ENCODE measurements at places on chromosomes 6 and 20. TPM values are rescaled to one million over a fixed set of nuclear protein-coding genes. Genes with fewer than 3 reads are reported as not detected.

- no peak for DNase-seq
Observed at GRCh38 chr6:41222513-41222912, 5.6 kb upstream of the TREML4 start.

DNA sequence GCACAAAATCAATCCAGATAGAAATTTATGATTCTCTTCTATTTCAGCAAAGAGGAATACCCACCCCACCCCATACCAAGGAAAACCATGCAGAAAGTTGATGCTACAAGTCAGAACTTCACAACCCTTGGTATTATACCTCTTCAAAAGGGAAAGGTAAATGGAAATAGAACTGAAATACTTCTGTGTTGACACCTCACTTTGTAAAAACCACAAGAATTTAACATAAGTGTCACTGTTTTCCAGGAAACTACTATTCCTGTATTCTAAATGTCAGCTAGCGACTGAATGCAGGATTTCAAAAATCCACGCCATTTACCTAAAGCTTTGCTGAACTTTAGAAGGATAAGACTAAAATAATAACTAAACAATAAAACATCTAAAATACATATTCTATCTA is 3.6 kb downstream of the CPNE1 start:
- DNase-seq: peak; percentile 46

DNA sequence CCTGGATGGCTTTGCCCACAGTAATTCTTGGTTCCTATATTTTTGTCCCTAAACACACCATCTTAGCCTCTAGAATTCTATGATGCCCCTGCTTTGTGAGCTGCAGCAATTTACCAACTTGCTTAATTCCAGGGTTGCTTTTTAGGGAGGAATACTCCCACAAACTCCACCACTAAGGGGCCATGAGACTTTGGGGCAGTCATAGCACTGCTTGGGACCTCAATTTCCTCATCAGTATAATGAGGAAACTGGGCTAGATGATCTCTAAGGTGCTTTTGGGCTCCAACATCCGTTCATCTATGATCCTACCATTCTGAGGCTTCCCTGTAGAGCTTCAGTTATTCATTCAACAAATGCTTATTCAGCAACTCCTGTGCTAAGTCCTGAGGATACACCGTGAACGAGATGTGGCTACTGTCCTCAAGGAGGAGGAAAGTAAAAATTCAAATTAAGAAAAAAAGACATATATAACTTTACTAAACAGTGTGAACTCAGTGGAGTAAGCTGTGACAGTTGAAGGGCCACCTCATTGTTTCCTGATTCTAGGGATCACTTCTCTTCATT is 75.3 kb downstream of the PRDM1 start:
- no peak for DNase-seq

The PKHD1 gene
- total RNA-seq: under 0.01 TPM

- DNase-seq: peak; percentile 32
Observed at GRCh38 chr20:47922269-47922668, 137.0 kb upstream of the SULF2 start.

The HUS1B gene
- 1.5 TPM for total RNA-seq

The SRSF12 gene
- 3.8 TPM for total RNA-seq

DNA sequence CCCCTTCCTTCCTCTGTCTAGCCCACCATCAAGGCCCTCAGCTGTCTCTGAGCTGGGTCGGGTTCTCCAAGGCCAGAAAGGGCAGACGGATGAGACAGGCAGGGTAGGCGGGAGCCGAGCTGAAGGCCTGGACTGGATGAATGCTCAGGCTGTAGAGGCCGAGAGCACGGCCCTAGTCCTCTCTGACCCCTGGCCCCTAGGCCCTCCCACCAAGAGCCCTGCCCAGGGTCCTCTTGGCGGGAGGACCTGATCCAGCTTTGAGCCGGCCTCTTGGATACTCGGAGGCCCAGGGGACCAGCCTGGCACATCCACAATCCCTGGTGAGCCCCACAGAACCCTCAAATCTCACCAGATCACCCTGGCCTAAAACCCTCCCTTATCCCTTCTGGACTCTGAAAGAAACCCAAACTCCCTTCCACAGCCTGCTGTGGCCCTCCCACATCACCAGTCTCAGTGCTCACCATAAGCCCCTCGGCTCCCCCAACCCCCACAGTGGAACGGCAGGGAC is 8.2 kb downstream of the ADISSP start:
- DNase-seq: no peak

- DNase-seq: peak; percentile 36
Observed at GRCh38 chr20:43446361-43446879, 11.3 kb upstream of the SRSF6 start.

- DNase-seq: no peak
Observed at GRCh38 chr6:135866445-135867123, 15.1 kb downstream of the PDE7B start.

GRCh38 chr6:140001005-140001404 is 626.6 kb upstream of the CITED2 start:
- no peak for DNase-seq

- no peak for DNase-seq
Observed at GRCh38 chr20:35054814-35055213, 37.8 kb downstream of the TRPC4AP start.

DNA sequence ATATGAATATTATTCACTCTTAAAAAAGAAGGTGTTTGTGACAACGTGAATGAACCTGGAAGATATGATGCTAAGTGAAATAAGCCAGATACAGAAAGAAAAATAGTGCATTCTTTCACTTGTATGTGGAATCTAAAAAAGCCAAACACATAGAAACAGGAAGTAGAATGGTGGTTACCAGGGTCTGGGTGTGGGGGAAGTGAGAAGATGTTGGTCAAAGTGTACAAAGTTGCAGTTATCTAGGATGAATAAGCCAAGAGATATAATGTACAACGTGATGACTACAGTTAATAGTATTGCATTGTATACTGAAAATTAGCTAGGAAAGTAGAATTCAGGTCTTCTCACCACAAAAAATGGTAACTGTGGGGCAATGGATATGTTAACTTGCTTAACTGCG is 151.1 kb upstream of the HCRTR2 start:
- DNase-seq: no peak

DNA sequence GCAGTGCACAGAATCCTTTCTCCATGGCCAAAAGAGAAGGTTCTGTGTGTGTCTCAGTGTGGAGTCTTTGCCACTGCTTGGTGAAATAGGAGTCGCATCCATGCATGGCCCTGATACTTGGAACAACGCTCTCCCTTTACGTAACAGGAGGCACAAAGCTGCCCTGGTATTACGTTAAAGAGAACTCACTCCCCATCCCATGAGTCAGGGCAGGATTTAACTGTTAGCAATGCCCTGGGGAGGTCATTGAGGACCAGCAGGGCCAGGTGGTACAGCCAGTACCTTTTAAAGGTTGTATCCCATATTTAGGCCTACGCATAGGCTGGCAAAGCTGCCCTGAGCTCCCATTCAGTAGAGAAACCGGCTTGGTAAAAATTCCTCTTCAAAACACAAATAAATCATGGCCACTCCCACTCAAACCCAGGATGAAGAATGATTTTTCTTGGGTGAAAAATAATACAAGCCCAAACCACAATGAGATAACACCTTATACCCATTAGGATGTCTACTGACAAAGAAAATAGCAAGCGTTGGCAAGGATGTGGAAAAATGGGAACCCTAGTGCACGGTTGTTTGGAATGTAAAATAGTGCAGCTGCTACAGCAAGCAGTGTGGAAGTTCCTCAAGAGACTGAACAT is 37.1 kb downstream of the MYLK4 start:
- DNase-seq: no peak

The DTD1 gene
- total RNA-seq: 58.7 TPM

- DNase-seq: no peak
Observed at GRCh38 chr6:165636402-165637048, 26.5 kb downstream of the PDE10A start.

DNA sequence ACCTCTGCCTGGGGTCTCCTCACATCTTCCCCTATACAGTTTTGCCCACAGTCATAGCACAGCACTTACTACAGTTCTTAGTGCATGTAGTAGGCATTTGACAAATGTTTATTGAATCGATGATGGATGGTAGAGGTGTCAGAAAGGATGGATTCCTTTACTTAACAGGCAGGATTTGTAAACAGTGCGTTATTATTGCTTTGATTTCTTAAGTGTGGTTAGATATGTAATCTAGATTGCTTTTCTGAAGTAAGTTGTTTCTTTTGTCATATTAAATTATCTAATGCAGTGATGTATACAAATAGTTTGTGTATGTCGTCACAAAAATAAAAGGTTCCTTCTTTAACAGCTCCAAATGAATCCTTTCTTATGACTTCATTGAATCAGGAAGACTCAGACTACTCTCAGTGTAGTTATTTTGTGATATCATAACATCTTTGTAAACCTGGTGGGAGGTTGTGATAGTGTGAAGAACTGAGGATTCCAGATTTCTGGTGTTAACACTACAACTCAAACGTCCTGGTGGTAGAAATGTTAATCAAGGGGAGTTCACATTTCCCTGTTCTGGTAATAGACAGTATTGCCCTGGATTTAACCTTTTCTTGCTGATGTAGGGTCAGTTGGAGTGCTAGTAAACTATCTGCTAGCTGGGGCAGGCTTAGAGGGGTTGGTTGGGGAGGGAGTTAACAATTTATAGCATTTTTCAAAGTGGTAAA is 87.7 kb downstream of the HIVEP1 start:
- no peak for DNase-seq

GRCh38 chr6:17421406-17421805 is 28.0 kb downstream of the CAP2 start:
- no peak for DNase-seq

The ZNF334 gene
- 1.1 TPM for total RNA-seq

GRCh38 chr20:56989516-56989915 is 276.9 kb downstream of the BMP7 start:
- peak; percentile 17 for DNase-seq

DNA sequence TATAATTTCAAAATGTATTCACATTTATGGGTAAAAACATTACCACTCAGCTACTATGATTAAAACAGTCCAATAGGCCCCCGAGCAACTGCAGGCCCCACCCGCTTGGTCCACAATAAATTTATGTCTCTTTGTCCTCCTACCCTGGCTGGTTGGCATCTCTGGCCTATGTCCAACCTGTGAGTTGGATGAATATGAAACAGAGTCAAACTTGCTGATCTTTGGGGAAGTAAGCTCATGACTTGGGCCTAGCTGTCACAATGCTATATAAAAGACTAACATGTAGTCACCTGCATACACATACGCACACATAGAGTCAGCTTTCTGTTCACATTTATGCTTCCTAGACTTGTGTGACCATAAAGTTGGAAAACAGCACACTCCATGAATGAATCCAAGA is 20.5 kb downstream of the MAP7 start:
- DNase-seq: no peak

DNA sequence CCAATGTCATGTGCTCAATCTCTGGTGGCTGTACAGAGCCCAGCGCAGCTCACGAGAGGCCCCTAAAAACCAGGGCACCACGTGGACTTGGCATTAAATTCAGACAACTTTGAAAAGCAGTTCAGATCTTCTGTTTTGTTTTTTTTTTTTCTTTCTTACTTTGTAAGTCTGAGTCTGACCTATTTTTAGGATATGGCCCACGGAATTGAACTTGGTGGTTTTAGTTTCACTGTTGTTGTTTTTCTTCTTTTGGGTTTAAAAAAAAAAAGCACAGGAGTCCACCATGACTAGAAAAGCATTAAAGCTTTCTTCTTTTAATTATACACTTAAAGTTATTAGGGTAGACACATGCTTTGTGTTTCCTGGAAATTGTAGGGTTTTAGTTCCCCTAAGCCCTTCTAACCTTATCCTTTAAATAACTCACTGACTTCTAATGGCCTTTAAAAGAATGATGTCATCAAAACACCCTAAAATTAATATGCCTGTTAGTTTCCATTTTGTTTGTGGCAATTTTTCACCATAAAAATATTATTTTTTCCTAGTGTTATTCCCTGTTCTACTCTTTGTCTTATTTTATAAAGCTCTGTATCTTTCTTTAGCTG is 48.5 kb upstream of the CCN2 start:
- DNase-seq: no peak

GRCh38 chr6:2611092-2611491 is 139.6 kb downstream of the MYLK4 start:
- peak; percentile 17 for DNase-seq

Data from mammary epithelial cell (primary cell).